ENCODE measurements at places on chromosomes 5 and 9.

GRCh38 chr5:75734913-75735789 lies 17.9 kb upstream of the POC5 start:
- DNase-seq: no peak

GRCh38 chr5:82863266-82863665 lies 213.9 kb downstream of the TMEM167A start:
- no peak for DNase-seq

DNA sequence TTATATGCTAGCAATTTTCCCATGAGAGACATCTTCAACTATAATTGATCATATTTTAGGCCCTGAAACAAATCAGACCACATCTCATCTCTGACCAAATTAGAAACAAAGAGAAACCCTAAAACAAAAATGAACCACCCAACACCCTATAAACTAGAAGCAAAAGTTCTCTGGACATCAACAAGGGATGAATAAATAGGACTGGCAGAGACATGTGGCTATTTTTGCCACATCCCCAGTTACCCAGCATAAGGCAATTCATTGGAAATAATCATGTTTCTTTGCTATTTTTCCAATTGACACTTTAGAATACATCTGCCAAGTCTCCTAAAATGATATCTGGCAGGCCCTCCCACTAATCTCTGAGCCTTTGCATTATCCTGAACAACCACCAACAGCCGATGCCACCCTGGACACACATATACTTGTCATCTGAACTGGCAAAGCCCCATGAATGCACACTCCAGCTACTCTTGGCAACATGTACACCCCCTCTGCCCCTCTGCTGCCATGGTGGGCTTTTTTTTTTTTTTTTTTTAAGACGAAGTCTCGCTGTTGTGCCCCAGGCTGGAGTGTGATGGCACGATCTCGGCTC lies 53.5 kb upstream of the EQTN start:
- DNase-seq: no peak

DNA sequence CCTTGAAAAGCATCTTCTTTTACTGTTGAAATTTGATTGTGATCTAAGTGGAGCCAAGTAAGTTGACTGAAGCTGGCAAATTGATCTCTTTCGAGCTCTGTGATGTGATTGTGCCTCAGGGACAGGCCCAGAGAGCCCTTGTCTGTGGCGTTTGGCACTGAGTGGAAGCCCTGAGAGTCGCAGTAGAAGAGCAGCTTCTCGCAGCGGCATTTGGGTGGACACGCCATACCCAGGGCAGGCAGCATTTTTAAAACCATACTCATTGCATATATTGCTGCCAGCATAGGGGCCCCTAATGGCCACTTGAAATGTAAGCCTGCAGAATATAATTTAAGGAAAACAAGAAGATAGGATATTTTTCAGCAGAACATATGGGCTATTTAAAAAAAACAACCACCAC lies 894 bp downstream of the LRRTM2 start:
- DNase-seq: no peak

DNA sequence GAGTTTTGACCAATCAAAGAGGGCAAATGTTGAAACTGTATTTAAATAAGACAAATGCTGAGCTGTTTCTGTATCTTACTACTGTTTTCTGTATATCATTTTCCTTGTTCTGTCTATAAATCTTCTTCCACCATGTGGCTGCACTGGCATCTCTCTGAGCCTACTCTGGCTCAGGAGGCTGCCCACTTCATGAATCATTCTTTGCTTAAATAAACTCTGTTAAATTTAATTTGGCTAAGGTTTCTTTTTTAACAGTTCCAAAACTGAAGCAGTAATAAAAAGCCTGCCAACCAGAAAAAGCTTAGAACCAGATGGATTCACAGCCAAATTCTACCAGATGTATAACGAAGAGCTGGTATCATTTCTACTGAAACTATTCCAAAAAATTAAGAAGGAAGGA lies 40.2 kb upstream of the TAS2R1 start:
- no peak for DNase-seq

GRCh38 chr5:80077051-80077714 lies 42.0 kb downstream of the THBS4 start:
- no peak for DNase-seq

- no peak for DNase-seq
Measured at GRCh38 chr5:59988396-59988795, 94.9 kb upstream of the PDE4D start.

- no peak for DNase-seq
Measured at GRCh38 chr5:84861306-84861705, 476.6 kb upstream of the EDIL3 start.

- DNase-seq: no peak
Measured at GRCh38 chr9:114757395-114757794, 48.4 kb downstream of the TNFSF15 start.

- no peak for DNase-seq
Measured at GRCh38 chr9:90956026-90956810, 154.6 kb downstream of the SYK start.

GRCh38 chr5:93164690-93165089 lies 416.3 kb downstream of the NR2F1-AS1 start:
- DNase-seq: peak; percentile 83

GRCh38 chr5:64972591-64972990 lies 203.9 kb downstream of the CWC27 start:
- no peak for DNase-seq

DNA sequence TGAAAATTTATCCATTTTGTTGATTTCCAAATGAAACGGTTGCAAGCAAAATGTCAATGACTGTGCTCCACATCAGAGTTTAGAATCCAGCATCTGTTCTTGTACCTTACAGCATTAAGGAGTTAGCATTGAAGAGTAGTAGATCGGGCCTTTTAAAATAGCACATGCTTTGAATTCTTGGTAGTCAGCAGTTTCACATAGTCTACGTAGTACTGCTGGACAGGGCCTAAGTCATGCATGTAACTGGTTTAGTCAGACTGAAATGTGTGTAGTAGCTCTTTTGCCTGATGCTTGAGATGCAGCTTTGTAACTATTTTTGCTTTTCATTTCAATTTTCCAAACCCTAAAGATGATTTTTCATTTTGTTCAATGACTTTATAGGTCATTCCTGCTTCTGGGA lies 19.8 kb downstream of the LECT2 start:
- DNase-seq: peak; percentile 35

DNA sequence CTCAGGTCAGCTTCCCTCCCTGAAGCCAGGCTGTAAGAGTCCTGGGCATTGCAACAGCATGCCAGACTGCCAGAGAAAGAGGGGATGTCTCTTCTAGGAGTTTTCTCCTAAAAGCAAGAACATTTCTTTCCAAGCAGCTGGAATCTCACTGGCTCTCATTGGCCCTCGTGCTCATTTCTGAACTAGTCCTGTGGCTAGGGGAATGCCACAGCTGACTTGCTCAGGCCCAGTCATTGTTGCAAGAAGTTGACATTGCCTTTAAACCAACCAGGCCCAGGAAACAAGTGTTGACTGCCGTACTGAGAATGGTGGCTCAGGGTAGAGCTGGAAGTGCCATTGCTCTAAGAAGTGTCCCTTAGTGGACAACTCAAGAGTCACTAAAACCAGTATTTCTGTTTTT lies 15.0 kb upstream of the CEP120 start:
- DNase-seq: no peak

DNA sequence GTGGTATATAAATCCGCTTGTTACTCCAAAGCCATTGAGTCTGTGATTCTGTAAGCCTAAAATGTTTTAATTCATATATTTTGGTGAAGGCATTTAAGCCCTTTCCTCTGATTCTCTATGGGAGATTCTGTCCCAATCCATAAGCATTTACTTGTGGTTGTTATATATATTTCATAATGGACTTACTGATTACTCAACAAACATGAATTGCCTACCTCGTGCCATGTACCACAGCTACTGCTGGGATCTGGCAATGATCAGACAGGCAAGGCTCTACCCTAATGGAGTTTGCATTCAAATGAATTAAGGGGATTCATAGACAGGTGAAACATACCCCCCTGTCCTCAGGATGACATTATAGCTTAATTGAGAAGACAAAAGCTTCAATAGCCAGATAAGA lies 54.5 kb downstream of the C9orf152 start:
- DNase-seq: no peak

DNA sequence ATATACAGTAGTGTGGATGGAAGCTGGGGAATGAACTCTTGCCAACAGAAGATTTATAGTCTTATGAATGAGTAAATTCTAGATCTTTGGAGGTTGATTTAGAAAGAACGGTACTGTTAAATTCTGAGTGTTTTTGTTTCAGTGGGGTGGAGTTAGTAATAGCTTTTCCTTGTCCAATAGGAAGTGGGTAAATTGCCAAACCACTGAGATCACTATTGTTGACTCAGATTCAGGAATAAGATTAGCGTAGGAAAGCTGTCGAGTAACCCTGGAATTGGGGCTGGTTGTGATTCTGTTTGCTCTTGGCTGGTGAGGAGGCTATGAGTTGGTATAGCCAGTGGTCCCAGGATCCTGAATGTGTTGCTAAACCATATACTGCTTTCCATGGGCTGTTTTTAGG lies 155.6 kb downstream of the ARHGAP26 start:
- DNase-seq: no peak

DNA sequence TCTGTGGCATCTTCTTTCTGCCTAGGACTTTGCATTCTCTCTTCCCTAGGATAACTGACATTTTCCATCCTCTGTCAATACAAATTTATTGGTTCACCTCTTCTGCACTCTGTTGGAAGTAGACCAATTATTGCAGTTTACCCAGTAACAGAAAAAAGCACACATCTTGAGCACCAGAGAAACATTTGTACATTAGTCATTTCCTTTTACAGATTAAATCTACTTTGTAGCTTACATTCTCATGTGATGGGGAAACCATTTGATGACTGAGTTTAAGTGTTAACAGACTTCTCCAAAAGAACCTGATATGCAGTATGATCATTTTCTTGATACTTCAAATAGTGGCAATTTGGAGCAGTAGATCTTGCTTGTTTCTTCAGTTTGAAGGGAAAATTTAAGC lies 1098.8 kb downstream of the DTWD2 start:
- peak; percentile 38 for DNase-seq

GRCh38 chr5:163585206-163585605 lies 79.8 kb downstream of the MAT2B start:
- DNase-seq: no peak

GRCh38 chr9:114503009-114503408 lies 2.3 kb downstream of the WHRN start:
- DNase-seq: no peak

DNA sequence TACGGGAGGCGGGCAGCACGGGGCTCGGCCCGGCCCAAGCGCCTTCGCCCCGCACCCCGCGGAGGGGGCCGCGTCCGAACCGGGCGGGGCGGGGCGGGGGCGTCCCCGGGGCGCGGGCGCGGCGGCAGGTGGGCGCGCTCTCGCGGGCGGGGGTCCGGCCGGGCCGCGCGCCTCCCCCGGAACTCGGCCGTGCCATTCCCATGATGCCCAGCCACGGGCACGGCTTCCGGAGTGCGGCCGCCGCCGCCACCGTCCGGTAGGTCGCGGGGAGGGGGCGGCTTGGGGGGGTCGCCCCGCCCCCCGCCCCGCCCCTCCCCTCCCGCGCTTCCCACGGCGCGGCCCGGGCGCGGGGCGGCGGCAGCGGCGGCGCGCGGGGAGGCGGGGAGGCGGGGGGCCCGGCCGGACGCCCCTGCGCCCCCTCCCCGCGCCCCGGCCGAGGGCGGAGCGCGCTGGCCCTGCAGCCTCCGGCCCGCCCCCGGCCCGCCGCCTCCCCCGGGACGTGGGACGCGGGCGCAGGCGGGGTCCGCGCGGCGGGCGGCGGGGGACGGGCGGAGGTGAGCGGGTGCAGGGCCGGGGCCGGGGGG lies at the start of gene PPP1R26:
Gene PPP1R26 (plus strand): TSS at position 314 of the 584 bp plus-strand sequence. CDS start 4,729 bp downstream, outside the sequence.
- no peak for DNase-seq

DNA sequence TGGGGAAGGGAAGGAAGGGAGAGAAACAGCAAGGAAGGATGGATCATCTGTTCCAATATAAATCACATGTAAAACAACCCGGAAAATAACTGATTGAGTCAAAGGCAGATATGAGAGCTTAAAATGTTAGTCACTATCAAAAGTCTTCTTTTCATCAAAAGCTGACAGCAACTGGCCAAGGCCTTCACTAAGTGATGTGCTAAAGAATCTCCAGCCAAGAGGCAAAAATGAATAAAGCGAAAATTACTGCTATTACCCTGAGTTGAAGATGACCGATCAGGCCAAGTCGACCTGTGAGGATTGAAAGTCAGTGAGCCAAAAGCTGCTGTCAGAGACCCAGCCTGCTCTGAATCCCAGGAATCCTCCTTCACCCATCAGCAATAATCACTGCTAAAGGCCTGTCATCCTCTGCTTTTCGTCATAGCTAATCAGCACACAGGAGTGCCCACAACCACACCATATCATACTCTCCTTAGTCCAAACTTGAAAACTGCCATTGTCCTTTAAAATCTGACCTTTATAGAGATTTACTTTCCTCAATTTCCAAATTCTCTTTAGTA lies 736.9 kb downstream of the TLE1 start:
- no peak for DNase-seq

GRCh38 chr5:146041180-146041789 lies 64.1 kb downstream of the PLAC8L1 start:
- DNase-seq: no peak

DNA sequence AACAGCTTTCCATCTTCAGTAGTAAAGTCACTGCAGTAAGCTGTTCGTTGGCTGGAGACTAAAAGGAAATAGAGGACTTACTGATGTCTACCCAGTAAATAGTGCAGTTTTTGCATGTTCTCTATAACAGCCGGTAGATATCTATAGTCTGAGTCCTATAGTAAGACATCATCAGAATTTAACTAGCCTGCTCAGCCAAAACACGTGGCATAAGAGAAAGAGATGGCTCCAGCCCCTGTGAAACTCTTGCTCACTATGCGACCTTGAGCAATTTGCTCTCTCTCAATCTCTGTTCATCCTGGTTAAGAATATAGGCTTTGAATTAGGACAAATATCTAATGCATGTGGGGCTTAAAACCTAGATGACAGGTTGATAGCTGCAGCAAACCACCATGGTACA lies 201.6 kb upstream of the PAPPA start:
- no peak for DNase-seq

- no peak for DNase-seq
Measured at GRCh38 chr5:127428276-127428675, 89.2 kb upstream of the PRRC1 start.

GRCh38 chr9:22815246-22815645 lies 368.6 kb downstream of the DMRTA1 start:
- no peak for DNase-seq

- no peak for DNase-seq
Measured at GRCh38 chr9:87886210-87886932, 3.7 kb downstream of the SPATA31E1 start.

GRCh38 chr5:175195698-175196656 lies 248.0 kb downstream of the DRD1 start:
- DNase-seq: peak; percentile 12

DNA sequence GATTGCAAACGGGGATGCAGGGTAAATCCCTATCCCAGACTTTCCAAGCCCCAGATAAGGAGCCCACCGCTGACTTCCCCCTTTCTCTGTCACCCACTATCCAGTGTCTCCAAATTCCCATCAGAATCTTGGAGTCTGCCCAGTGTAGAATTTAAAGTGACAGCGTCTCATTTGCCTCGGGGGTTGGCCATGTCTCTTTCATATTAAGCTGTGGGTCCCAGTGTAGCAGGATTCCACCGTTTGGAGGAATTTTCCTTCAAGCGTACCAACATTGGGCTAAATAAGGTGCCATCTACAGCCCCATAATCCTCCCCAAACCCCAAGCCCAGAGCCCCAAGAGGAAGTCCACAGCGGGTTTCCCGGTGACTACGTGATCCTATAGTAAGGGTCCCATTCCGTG lies 1.1 kb downstream of the BRINP1 start:
- DNase-seq: no peak

- DNase-seq: no peak
Measured at GRCh38 chr5:5979377-5979760, 399.0 kb downstream of the MED10 start.

All from epithelial cell of proximal tubule (primary cell).